Activated CD4-positive, alpha-beta memory T cell treated with anti-CD3 and anti-CD28 coated beads for 36 hours (primary cell): ENCODE measurements at places on chromosomes 6 and 20. TPM values are rescaled to one million over a fixed set of nuclear protein-coding genes. Genes with fewer than 3 reads are reported as not detected.

Gene C6orf132
- 0.29 TPM for total RNA-seq

Gene MYLK4
- total RNA-seq = 0.07 TPM

Gene LPA
- total RNA-seq = not detected

Gene CLPSL1
- total RNA-seq = not detected

Gene CLPSL2
- total RNA-seq = not detected

Gene MLIP
- not detected for total RNA-seq

Gene CAP2
- total RNA-seq = not detected

Gene NPEPL1
- total RNA-seq = 18.8 TPM

DNA sequence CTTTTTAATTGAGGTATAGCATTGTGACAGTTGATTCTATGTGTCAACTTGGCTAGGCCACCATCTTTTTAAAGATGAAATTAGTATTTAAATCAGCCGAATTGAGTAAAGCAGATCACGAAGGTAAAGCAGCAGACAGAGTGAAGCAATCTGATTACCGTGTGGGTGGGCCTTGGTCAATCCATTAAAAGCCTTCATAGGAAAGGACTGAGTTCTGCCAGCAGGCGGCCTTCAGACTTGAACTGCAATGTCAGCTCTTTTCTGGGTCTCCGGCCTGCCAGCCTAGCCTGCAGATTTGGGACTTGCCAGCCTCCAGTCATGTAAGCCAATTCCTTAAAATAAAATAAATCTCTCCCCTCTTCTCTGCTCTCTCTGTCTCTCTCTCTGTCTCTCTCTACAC is 22.4 kb upstream of the TGM2 start:
- no peak overlapping the region for H3K27ac ChIP-seq
- H3K36me3 ChIP-seq = no peaks in the 10 kb centered on the region
- H3K4me1 ChIP-seq = no peaks in the 10 kb centered on the region

DNA sequence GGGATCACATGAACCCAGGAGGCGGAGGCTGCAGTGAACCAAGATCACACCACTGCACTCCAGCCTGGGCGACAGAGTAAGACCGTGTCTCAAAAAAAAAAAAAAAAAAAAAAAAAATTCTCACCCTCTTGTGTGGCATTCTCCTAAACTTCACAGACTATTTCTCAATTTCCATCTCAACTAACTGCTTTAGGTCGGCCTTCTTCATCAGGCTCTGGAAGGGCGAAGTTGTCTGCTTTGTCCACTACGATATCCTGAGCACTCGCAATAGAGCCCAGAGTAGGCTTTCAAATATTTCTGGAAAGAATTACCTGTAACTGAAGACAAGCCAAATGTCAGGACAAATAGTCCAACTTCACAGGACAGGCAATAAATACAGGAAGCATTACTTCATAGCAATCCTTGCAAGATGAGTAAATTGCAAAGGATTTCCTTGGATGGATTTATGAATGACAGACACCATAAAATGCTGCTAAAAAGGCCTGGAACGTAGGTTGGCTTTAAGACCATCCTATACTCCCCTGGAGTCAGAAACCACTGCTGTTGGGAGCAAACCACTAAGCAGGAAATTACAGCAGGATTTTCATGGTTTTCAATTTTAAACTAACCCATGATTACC is 116.3 kb upstream of the SLC2A12 start:
- H3K4me3 ChIP-seq = no peak overlapping the region
- no peaks in the 10 kb centered on the region for H3K27me3 ChIP-seq
- peaks cover 47% of the 10 kb centered on the region for H3K36me3 ChIP-seq
- H3K27ac ChIP-seq = no peak overlapping the region
- DNase-seq = no peak
- peaks cover 40% of the 10 kb centered on the region for H3K4me1 ChIP-seq

- no peaks in the 10 kb centered on the region for H3K27me3 ChIP-seq
- no peak for DNase-seq
- peaks cover 9% of the 10 kb centered on the region for H3K4me1 ChIP-seq
- no peak overlapping the region for H3K4me3 ChIP-seq
- H3K27ac ChIP-seq = no peak overlapping the region
These were observed 47.7 kb downstream of the AKAP7 start for GRCh38 chr6:131182991-131183425.

GRCh38 chr6:163250116-163250515 is 164.4 kb upstream of the QKI start:
- no peak overlapping the region for H3K27ac ChIP-seq
- no peaks in the 10 kb centered on the region for H3K36me3 ChIP-seq
- H3K27me3 ChIP-seq = peaks cover 7% of the 10 kb centered on the region
- H3K4me1 ChIP-seq = no peaks in the 10 kb centered on the region
- no peak for DNase-seq

DNA sequence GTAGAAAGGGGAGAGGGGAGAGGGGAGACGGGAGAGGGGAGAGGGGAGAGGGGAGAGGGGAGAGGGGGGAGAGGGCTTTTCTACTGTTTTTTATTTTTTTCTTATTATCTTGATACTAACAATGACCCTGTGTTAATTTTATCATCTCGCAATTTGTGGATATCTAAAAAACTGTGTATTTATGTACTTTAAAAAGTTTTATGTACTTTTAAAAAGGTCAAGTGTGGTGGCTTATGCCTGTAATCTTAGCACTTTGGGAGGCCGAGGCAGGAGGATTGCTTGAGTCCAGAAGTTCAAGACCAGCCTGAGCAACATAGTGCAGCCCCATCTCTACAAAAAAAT is 5.5 kb upstream of the PRIM2 start:
- H3K27ac ChIP-seq = no peak overlapping the region
- H3K4me3 ChIP-seq = no peak overlapping the region
- DNase-seq = no peak
- H3K27me3 ChIP-seq = peaks cover 10% of the 10 kb centered on the region
- no peaks in the 10 kb centered on the region for H3K4me1 ChIP-seq

DNA sequence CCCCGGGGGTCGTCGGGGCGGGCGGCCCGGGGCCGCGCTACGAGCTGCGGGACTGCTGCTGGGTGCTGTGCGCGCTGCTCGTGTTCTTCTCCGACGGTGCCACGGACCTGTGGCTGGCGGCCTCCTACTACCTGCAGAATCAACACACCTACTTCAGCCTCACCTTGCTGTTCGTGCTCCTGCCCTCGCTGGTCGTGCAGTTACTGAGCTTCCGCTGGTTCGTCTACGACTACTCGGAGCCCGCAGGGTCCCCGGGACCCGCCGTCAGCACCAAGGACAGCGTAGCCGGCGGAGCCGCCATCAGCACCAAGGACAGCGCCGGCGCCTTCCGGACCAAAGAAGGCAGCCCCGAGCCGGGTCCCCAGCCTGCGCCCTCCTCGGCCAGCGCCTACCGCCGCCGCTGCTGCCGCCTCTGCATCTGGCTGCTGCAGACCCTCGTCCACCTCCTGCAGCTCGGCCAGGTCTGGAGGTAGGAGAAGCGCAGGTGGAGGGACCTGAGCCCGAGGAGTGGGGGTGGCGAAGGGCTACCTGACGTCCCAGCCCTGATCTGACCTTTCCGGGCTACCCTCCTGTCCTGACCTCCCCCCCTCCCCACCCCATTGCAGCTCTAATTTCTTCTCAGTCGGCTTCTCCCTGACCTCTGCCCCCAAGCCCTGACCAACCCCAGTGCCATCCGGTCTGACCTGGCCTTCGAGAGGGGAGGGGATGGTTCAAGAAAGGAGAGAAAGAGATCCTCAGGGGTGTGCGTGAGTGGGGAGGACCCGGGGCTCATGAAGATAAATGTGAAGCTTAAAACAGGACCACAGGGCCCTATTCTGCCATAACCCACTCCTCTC is 558 bp downstream of the XKR7 start:
- no peaks in the 10 kb centered on the region for H3K36me3 ChIP-seq
- H3K27me3 ChIP-seq = peaks cover 49% of the 10 kb centered on the region
- peaks cover 5% of the 10 kb centered on the region for H3K4me1 ChIP-seq
- peak; percentile 86 for DNase-seq
- peak overlapping the region; percentile 66 for H3K4me3 ChIP-seq

- H3K36me3 ChIP-seq = peaks cover 20% of the 10 kb centered on the region
- no peaks in the 10 kb centered on the region for H3K27me3 ChIP-seq
- H3K4me1 ChIP-seq = peaks cover 88% of the 10 kb centered on the region
- H3K4me3 ChIP-seq = no peak overlapping the region
- no peak for DNase-seq
These were observed 53.9 kb downstream of the PREX1 start for GRCh38 chr20:48773837-48774418.

DNA sequence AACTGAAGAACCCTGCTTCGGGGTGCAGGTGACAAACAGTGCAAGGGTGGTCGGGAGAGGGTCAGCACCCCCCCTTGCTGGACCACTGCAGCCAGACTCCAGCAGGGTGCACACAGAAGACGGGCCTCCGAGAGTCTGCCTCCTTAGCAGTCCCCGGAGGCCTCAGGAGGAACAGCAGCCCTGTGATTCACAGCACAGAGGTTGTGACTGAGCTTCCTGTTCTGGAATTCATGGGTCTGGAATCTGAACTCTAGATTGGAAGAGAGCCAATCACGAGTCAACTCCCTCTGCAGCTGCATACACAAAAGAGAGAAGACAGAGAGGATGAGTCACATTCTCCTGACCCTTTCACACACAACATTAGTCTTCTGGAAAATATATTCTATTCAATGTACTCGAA is 249.0 kb upstream of the OPRM1 start:
- no peak for DNase-seq
- H3K27ac ChIP-seq = no peak overlapping the region
- no peak overlapping the region for H3K4me3 ChIP-seq
- no peaks in the 10 kb centered on the region for H3K36me3 ChIP-seq
- no peaks in the 10 kb centered on the region for H3K4me1 ChIP-seq

DNA sequence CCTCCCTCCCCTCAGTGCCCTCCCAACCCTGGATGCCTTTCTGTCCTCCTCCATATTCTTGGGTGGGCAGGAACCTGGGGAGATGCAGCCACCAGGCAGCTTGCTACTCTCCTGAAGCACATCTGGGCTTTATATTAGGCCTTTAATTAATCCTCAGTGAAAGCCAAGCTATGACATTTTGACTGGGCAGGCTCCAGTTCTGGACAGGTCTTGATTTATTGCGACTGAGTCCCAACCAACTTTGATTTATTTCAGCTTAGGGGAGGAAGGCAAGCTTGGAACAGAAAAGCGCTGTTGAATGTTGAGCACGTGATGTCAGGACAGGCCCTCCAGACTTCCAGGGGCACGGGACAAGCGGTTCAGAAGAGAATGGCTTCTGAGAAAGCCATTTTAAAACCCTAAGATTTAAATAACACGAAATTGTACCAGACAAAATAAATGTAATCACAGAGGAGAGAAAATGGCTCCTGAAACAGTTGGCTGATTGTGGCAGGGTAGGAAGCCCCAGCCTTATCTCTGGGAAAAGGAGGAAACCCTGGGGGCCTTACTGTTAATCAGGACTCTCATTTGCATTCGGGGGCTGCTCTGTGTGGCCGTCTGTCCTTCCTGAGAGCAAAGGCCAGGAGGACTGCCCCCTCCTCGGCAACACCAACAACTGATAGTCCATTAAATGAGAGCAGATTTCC is 294.2 kb downstream of the FOXC1 start:
- no peak for DNase-seq
- no peak overlapping the region for H3K4me3 ChIP-seq
- peaks cover 3% of the 10 kb centered on the region for H3K36me3 ChIP-seq
- no peak overlapping the region for H3K27ac ChIP-seq
- H3K4me1 ChIP-seq = no peaks in the 10 kb centered on the region
- H3K27me3 ChIP-seq = no peaks in the 10 kb centered on the region

DNA sequence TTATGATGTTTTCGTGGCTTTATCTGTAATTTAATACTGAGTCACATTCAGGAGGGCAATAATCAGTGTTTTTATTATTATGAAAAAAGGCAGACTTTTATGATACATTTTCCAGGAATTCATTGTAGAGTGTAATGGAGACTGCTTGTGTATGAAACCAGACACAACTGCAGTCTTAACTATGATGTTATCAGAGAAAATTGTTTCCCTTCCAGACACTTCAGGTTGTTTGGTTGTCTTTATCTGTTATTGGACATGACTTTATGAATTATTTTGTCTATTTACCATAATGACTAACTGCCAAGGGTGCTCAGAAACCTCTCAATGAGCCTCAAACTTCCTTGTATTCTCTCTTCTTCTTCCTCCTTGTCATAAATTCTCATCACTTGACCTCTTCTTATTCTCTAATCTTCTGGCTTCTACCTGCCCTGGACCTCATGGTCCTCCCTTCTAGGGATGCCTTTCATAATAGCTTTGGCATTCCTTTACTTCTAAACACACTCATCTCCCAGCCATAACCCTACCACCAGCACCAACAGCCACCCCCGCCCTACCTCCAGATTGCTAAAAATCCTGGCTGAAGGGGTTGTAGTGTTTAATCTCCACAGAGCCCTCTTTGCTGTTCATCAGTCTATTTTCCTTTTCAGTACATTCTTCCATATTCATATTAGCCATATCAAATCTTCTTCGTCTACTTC is 492.5 kb downstream of the CDKAL1 start:
- peaks cover 50% of the 10 kb centered on the region for H3K36me3 ChIP-seq
- DNase-seq = no peak
- no peaks in the 10 kb centered on the region for H3K4me1 ChIP-seq
- H3K27me3 ChIP-seq = no peaks in the 10 kb centered on the region
- no peak overlapping the region for H3K27ac ChIP-seq

DNA sequence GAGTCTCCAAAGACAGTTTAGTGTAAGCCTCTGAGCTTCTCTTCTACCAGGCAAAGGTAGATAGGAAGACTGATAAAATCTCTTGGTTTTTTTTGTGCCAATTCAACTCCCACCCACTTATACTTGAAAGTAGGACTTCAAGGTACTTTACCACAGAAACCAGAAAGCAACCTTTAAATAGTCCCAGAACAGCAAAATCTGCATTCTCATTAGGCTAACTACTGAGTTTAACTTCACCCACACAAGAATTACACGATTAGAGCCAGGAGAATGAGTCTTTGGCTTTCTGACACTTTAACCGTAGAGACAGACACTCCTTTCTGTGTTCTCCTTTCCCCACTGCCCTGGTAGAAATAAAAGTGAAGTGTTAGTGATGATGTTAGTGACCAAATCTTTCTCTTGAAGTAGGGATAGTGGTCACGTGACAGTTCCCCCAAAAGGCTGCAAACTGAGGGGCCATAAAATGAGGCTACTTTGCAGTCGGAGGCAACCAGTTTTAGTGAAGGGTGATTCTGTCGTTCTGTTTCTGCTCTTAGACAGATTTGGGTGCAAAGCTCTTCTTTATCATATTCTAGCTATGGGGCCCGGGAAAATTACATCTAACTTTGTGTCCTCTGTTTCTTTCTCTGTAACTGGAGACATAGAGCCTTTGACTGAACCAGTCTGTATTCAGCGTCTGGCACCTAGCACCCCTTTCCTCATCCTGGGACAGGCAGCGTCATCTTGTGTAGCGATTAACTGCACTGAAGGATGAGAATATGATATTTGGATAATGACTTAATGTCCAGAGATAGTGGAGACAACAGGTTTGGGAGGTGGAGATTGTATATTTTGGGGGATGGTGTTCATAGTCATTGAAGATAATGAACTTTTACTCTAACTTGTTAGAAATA is 206.4 kb upstream of the CITED2 start:
- peak overlapping the region; percentile 24 for H3K4me3 ChIP-seq
- DNase-seq = no peak
- H3K36me3 ChIP-seq = no peaks in the 10 kb centered on the region
- peaks cover 14% of the 10 kb centered on the region for H3K27me3 ChIP-seq
- H3K4me1 ChIP-seq = peaks cover 22% of the 10 kb centered on the region

DNA sequence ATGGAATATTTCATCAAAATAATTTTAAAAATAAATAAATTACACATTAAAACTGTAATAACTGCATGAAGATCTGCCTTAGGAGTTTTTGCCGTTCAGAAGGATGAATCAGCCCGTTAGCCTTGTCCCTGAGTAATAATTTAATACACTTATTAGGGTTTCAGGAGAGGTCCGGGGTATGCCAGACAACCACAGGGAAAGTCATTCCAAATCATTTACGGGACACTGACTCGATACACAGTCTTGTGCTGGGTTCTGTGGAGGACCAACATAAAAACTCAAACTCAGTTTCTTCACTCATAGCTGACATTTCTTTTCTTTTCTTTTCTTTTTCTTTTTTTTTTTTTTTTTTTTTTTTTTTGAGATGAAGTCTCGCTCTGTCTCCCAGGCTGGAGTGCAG is 735 bp upstream of the LY6G6F start:
- H3K4me3 ChIP-seq = no peak overlapping the region
- no peak overlapping the region for H3K27ac ChIP-seq
- peaks cover 13% of the 10 kb centered on the region for H3K4me1 ChIP-seq
- no peak for DNase-seq
- H3K36me3 ChIP-seq = peaks cover 3% of the 10 kb centered on the region
